Chondrocyte (in vitro differentiated cells): ENCODE measurements at places on chromosomes 13 and 19. TPM values are rescaled to one million over a fixed set of nuclear protein-coding genes. Genes with fewer than 3 reads are reported as not detected.

GRCh38 chr19:44863990-44864389 is 17.9 kb downstream of the NECTIN2 start:
- DNase-seq, result no peak

- DNase-seq, result no peak
Observed at GRCh38 chr19:38679839-38680238, 32.4 kb downstream of the ACTN4 start.

DNA sequence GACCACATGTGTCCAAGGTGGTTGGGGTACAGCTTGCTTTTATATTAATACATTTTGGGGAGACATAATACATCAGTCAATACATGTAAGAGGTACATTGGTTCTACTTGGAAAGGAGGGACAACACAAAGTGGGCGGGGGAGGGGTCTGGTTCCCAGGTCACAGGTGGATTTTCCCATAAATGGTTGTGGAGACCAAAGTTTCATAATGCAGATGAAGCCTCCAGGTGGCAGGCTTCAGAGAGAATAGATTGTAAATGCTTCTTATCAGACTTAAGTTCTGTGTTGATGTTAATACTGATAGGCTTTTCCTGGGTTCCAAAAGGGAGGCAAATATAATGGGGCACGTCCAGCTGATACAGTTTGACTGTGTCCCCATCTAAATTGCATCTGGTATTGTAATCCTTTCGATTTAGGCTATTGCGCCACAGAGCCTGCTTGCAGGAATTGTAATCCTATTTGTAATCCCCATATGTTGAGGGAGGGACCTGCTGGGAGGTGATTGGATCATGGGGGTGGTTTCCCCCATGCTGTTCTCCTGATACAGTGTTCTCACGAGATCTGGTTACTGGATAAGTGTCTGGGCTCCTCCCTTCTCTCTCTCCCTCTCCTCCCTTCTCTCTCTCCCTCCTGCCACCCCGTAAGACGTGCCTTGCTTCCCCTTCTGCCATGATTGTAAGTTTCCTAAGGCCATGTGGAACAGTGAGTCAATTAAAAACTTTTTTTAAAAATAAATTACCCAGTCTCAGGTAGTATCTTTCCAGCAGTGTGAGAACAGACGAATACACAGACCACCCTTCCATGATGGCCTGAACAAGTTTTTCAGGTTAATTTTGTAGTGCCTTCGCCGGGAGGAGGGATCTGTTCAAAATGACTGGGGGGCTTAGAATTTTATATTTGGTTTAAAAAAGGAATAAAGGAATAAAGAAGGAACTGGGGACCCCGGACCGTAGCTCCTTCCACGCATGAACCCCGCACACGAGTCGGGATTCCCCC is 44.9 kb downstream of the ZNF823 start:
- DNase-seq, result no peak

KCNN4 gene
- 2.3 to 3.3 TPM (median 2.9 TPM) in 3 replicates for total RNA-seq

DNA sequence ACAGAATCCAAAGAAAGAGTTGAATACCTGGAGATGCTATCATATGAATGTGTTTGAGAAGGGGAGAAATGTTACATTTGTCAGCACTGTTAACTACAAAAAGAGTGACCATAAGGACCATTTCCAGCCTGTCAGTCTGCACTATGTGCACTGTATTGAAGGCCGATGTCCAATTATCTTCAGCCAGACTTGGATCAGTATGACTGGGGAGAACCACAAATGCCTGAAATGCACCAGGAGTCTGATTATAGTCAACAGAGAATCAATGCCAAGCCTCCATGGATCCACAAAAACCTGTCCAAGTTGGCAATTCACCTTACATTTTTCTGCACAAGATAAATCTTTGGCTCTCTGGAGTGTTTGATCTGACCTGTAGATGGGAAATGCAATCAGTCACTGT is 697.5 kb upstream of the SGCG start:
- no peak for DNase-seq

GRCh38 chr13:100235311-100235901 is 146.5 kb downstream of the PCCA start:
- no peak for DNase-seq

- no peak for DNase-seq
Observed at GRCh38 chr13:78655906-78656305, 3.0 kb downstream of the OBI1 start.

DNA sequence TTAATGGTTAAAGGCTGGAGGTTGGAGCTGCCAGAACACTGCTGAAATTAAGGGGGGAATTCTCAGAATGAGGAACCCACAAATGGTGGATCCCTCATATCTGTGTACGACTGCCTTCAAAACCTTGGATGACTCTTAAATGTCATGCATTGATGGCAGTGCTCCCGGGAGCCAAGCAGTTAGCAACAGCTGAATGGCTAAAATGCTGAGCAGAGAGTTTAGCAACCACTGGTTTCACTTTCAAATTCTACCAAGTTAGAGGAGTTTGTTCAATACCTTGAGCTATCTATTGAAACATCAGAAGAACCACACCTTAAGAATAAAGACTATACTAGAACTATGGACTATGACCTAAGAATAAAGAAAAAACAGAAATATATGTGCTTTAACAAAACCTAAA is 41.4 kb downstream of the UQCRFS1 start:
- no peak for DNase-seq

DNA sequence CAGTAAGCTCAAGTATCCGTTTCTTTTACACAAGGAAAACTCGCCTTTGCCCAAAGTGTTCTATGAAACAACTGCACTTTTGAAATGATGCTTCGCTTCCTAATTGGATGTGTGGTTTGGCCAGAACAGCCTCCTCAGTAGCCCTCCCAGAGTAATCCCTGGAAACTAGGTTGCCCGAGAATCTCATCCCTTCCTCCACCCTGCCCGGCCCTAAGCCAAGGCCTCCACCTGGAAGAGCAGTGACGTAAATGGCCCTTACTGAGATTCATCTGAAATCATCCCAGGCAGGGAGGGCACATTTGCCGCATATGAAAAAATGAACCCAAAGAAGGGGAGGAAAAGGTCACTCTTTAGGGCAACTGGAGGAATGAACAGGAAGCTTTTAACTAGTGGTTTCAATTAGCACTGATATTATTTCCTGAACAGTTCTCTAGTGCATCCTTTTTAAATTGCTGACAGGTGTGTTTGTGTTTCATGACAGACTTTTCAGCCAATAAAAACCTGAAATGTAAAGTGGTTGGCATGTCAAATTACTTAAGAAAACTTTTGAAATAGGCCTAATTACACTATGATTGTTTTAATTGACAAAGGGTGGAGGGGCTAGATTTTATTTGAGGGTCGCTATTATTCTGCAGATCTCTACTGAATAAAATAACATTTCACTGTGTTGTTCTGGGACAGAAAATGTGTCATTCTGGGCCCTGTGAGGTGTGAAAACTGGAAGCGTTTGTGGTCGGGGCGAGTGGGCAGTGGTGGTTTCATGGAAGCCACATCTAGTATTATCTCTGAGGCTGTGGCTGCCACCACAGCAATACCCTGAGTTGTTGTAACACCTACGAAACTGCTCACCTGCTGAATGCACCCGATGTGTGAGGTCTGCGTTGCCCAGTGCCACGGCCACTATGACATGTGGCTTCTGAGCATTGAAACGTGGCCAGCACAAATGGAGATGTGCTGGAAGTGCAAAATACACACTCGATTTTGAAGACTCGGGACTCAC is 112.1 kb downstream of the ZIC5 start:
- no peak for DNase-seq

GRCh38 chr13:106139377-106139776 is 396.1 kb downstream of the EFNB2 start:
- DNase-seq, result no peak

GRCh38 chr19:35868172-35868822 is at the start of gene APLP1:
Gene APLP1 (plus strand): TSS chr19:35868574. CDS start chr19:35868637, 63 bp downstream.
- DNase-seq, result no peak

FGF9 gene
- total RNA-seq, result 0.90 to 1.1 TPM (median 1.0 TPM) in 3 replicates

DNA sequence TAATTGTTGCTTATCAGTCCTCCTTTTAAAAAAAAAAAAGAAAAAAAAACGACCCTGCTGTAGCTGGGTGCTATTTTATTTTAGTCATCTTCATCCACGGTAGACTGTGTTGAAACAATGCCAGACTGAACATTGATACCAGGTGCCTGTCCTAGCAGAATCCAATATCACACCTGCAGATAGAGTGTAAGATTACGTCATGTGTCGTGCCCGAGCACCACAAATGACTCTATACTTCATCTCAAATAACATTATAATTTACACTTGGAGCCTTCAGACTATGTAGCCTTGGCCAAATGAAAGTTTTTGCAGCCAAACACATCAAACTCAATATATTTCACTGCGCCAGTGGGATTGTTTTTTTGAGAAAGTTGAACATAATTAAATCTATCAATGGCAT is 410.6 kb downstream of the FGF9 start:
- no peak for DNase-seq

GRCh38 chr13:63184693-63185092 is 1769.0 kb upstream of the PCDH20 start:
- DNase-seq, result no peak

DNA sequence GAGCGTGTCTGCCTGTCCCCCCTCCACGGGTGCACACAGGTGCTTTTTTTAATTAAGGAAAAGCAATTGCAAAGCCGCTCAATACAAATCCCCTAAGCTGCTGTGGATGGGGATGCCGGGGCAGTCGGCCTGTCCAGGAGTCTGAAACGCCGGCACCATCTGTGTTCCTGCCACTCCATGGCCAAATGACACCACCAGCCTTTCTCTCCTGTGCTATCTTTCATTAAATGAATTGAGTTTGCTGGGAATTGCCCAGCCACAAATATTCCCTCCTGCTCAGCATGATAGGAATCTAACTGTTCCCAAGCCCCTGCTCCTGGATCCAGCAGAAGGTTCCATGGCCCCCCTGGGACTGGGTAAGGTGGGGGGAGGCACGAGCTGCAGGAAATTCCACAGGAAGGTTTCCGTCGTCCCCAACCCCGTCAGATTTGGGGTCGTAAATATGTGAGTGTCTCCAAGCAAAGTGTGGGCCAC is 139.2 kb downstream of the KDM4B start:
- DNase-seq, result no peak

- DNase-seq, result no peak
Observed at GRCh38 chr13:44648392-44649103, 72.4 kb upstream of the TSC22D1 start.

DNA sequence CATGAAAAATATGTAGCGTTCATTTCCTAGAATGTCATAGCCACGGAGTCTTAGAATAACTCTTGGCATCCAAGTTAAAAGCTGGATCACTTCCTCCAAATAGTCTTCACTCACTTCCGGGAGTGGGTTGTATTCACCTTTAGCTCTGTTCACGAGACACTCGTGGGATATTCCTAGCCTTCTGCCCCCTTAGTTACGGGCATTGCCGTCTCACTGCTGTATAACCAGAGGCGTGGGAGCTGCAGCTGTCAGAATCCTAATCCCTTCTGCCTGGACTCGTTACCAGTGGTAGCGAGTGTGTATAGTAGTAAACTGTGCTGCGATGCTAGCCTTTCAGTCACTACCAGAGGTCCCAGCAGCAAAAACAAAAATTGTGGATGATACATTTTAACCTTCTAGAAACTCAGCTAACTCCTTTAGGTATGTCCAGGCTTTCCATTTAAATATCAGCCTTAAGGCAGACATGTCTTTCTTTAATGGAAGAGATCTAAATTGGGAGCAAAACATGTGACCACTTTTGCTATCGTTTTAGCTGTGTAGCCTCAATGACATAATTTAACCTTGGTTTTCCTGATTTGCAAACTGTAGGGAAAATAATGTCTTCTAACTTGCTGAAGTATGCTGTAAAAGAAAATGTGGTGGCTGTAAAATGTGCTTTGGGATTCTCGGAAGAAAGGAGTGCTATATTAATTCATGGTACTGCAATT is 34.1 kb downstream of the ERCC5 start:
- DNase-seq, result no peak

DNA sequence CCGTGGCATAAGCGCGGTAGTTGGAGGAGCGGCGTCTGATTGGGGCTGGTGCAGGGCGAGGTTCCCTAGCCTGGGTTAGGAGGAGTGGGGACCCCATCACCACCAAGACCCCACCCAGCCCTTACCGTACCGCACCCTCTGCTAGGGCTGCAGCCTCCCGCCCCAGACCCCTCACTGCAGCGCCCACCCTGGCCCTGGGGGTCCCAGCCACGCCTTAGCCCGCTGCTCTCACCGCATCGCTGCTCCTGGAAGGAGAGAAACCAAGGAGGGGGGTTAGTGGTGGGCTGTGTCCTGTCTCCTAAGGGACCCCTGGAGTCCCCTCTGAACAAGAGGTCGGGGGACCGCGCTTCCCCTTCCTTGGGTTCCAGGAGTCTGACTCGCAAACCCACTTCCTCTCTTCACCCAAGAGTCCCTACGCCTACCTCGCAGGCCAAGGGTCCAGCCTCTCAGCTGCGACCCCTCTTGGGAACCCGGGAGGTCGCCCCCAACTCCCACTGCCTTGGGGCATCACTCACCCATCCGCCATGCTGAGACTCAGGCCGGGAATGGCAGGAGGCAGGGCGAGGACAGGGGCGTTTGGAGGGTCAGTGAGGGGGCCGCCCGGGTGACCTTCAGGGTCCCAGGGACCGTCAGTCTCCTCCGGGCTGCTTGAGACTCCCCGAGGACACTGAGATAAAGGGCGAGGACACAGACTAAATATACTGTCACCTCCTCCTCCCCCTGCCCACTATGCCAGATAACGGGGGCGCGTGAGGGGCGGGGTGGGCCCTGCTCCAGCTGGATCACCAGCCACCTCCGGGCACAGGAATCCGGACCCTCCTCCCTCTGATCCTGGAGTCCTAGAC is at the start of gene TNNI3:
Gene TNNI3 (minus strand): TSS at position 669 of the 845 bp plus-strand sequence. CDS start 143 bp downstream, at position 526.
- DNase-seq, result no peak

RNF17 gene
- total RNA-seq, result not detected in 3 replicates

DNA sequence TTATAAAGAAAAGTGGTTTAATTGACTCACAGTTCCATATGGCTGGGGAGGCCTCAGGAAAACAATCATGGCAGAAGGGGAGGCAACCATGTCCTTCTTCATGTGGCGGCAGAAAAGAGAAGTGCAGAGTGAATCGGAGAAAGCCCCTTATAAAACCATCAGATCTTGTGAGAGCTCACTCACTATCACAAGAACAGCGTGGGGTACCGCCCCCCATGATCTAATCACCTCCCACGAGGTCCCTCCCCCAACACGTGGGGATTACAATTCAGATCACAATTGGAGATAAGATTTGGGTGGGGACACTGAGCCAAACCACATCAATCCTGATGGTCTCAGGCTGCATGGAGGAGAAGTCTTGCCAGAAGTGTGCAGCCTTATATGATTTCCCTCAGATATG is 26.0 kb downstream of the TM9SF2 start:
- DNase-seq, result no peak

KRTDAP gene
- total RNA-seq, result not detected in 3 replicates

- DNase-seq, result no peak
Observed at GRCh38 chr13:59352600-59352999, 811.1 kb downstream of the DIAPH3 start.

GRCh38 chr19:40365613-40366401 is 17.3 kb downstream of the PLD3 start:
- no peak for DNase-seq

DNA sequence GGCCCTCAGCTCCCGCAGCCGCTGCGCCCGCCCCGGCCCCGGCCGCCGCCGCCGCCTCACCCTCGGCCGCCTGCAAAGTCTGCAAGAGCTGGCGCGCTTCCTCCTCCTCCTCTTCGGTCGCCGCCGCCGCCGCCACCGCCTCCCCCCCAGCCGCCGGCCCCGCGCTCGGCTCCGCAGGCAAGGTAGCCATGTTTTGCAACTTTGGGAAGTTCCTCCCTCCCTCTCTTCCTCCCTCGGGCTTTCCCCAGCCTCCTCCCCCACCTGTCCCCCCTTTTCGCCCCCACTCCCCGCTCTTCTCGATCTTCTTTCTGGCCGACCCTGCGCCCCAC is 433 bp downstream of the SIX5 start:
- DNase-seq, result no peak

GRCh38 chr13:44474122-44474910 is 100.7 kb downstream of the SERP2 start:
- DNase-seq, result no peak

EDNRB gene
- total RNA-seq, result 0.12 TPM in 1 of 3 replicates, not detected in the others
